ENCODE measurements at places on chromosomes 1 and 21. TPM values are rescaled to one million over a fixed set of nuclear protein-coding genes. Genes with fewer than 3 reads are reported as not detected.

- no peak for DNase-seq
Measured at GRCh38 chr1:108955881-108956280, 7.4 kb downstream of the CLCC1 start.

CFH gene
- polyA plus RNA-seq: 5.3 TPM

PPP1R12B gene
- 8.4 TPM for polyA plus RNA-seq

GRCh38 chr1:19840228-19840627 lies 25.1 kb upstream of the RNF186 start:
- no peak for DNase-seq

- DNase-seq: no peak
Measured at GRCh38 chr1:6779089-6779805, 6.0 kb upstream of the CAMTA1 start.

GRCh38 chr1:27392096-27392777 lies at the start of gene GPR3:
Gene GPR3, plus strand, starts transcription at chr1:27392622. Its CDS starts 1,177 bp downstream, at chr1:27393799.
- DNase-seq: peak; percentile 96

TNFAIP8L2 gene
- polyA plus RNA-seq: 12.6 TPM

DNA sequence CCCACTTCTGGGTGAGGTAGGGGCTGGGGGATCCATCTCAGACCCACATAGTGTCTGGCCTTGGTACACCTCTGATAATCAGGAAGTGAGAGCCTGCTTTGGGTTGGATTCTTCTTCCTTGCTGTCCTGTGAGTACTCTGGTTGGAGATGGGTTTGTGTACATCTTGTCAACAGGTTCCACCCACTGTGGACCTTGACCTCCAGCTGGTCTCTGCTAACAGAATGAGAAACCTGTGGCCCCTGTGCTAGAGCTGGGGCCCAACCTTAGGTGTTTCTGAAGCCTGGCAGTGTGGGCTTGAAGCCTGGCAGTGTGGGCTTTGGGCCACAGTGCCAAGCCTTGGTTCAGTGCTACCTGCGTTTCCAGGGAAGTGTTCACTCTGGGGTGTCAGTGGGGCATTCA lies 2.6 kb downstream of the ZBTB48 start:
- DNase-seq: no peak

DNA sequence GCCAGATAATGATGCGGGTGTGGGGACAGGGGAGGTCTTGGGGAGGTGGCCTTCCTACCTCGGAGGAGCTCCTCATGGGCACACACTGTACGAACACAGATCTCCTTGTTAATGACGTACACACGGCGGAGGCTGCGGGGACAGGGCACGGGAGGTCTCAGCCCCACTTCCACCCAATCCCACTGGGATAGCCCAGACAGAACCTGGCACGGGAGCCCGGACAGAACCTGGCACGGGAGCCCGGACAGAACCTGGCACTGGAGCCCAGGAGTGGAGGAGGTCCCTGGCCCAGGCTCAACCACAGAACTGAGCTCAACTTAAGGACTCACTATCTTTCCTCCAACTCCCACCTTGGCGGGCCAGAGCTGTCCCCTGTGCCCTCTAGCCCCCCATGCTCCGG lies 5.2 kb downstream of the MFAP2 start:
- no peak for DNase-seq

- DNase-seq: no peak
Measured at GRCh38 chr1:25594971-25595370, 21.6 kb upstream of the MAN1C1 start.

GRCh38 chr1:233025567-233025966 lies 75.2 kb downstream of the NTPCR start:
- DNase-seq: no peak

ELOA gene
- polyA plus RNA-seq: 15.0 TPM

EPHA10 gene
- 7.6 TPM for polyA plus RNA-seq

KCNH1 gene
- not detected for polyA plus RNA-seq
